ENCODE measurements at places on chromosomes 16 and 17.

DNA sequence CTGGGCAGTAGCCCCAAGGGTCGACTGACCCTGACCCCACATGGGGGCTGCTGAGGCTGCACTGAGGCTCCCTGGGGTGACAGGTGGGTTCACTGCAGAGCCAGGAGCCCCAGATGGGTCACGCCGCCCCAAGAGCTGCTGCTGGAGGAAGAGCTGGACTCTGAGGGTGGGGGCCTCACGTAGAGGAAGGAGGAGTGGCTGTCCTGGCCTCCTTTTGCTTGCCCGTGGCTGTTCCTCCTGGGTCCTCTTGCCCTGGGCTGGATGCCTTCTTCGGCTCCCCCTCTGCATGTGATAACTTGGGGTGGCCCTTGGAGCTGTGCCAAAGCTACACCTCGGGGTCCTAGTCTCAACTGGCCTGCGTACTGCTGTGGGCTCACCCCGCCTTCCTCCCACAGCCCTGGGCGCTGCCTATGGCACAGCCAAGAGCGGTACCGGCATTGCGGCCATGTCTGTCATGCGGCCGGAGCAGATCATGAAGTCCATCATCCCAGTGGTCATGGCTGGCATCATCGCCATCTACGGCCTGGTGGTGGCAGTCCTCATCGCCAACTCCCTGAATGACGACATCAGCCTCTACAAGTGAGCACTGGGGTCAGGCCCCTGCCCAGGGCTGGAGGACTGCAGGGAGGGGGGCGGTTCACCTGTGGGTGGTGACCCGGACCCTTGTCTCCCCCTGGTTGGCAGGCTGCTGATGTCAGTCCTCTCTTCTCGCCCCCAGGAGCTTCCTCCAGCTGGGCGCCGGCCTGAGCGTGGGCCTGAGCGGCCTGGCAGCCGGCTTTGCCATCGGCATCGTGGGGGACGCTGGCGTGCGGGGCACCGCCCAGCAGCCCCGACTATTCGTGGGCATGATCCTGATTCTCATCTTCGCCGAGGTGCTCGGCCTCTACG is 1.1 kb upstream of the AMDHD2 start:
- no peak for DNase-seq

GRCh38 chr16:87441886-87442580 is 49.9 kb downstream of the MAP1LC3B start:
- DNase-seq = no peak

DNA sequence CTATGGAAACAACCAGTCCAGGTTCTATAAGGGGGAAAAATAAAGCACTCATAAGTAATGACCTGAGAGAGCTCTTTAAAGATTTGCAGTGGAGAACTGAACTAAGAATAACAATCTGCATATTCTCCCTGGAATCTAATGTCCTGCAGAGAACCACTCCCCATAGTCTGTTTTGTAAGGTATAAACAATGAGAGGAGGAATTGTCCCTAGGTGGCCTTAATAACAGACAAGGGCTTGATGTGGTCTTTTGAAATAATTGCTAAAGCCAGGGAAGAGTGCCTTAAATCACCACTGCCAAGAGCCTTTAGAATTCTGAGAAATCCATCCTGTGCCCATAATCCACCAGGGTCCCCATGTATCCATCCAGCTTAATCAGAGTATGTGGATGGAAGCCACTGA is 106.3 kb downstream of the CDH11 start:
- no peak for DNase-seq

GRCh38 chr17:79320331-79320730 is 245.7 kb downstream of the ENGASE start:
- no peak for DNase-seq

GRCh38 chr16:66693149-66693548 is 3.4 kb downstream of the CMTM4 start:
- DNase-seq = no peak

GRCh38 chr16:86568677-86569623 is 2.3 kb downstream of the FOXC2 start:
- no peak for DNase-seq

- no peak for DNase-seq
Observed at GRCh38 chr16:1164382-1164781, 11.5 kb downstream of the CACNA1H start.

DNA sequence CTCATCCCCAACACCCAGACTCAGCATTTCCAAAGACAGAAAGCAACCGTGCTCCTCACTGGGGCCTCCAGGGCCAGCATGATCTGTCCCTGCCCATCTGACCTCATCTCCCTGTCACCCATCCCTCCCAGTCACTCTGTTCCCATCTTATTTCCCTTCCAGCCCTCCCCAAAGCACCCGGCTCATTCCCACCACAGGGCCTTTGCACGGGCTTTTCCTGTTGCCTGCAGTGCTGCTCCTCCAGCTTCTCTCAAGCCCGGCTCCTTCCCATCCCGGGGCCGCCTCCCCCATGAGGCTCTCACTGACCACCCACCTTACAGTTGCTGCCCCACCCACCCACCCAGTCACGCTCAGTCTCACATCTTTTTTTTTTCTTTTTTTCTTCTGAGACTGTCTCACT is 54.8 kb downstream of the RMI2 start:
- DNase-seq = no peak

DNA sequence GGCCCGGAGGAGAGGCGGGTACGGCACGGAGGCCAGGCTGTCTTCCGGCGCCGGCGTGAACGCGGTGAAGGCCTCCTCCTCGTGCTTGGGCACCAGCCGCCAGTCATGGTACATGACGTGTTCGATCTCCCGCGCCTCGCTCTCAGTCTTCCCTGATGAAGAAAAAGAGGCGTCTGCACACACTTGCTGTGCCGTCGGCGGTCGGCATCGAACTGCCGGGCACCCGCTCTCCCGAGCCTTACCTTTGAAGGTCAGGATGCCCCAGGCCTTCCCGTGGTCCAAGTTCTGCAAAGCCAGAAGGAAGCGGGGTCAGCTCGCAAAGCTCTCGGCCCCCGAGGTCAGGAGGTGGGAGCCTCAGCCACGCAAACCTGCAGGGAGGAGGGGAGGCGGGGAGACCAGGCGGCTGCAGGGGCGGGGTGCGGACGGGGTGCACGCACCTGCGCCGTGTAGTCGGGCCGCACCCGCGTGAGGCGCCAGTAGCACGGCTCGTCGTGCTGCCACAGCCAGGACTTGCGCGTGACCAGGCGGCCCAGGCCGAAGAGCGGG is at the start of gene EME2:
Gene EME2, plus strand, starts transcription at position 449 of the 546 bp plus-strand sequence. CDS start 418 bp downstream, outside the sequence.
- DNase-seq = peak; percentile 46

DNA sequence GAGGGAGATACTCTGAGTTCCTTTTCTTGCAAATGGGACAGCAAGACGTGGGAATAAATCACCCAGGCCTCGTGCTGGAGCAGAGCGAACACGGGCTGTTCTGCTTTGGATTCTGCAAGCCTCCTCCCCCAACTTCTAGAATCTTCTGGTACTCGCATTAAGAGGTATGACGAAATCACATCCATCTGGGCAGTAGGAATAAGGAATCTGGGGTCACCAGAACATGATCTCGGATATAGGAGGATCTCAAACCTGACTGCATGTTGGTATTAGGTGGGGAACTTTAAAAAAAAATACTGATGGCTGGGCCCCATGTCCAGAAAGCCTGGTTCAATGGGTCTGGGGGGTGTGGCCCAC is 49.8 kb upstream of the USP7 start:
- no peak for DNase-seq

DNA sequence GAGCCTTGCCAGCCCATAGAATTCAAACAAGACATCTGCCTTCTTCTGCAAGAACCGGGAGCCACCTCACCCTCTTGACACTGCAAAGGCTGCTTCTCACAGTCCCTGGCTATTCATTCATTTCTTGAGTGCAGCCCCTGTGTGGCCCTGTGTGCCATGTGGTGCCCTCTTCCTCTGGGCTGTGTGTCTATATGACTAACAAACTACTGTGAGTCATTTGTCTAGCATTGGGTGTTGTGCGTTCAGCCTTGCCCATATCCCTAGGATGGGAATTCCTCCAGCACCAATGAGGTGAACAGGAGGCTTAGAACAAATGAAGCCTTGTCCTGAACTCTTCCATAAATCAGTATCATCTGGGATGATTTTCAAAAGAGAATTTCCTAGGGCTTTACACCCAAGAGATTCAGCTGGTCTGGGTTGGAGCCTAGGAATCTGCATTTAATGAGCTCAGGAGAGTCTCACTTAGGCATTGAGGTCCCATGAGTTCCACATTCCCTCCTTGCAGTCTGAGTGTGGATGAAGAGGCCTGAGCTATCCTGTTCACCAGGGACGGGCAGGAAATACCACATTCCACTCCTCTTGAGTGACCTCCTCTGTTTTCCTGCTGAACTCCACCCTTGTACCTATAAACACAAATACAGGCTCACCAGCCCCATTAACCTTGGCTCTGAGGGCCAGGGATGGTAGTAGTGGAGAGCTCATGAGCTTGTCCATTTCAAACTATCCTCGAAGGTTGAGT is 308.7 kb upstream of the N4BP1 start:
- no peak for DNase-seq

GRCh38 chr17:73791631-73792030 is 147.4 kb upstream of the SDK2 start:
- no peak for DNase-seq

GRCh38 chr17:61289408-61290385 is 109.9 kb upstream of the TBX2 start:
- no peak for DNase-seq

DNA sequence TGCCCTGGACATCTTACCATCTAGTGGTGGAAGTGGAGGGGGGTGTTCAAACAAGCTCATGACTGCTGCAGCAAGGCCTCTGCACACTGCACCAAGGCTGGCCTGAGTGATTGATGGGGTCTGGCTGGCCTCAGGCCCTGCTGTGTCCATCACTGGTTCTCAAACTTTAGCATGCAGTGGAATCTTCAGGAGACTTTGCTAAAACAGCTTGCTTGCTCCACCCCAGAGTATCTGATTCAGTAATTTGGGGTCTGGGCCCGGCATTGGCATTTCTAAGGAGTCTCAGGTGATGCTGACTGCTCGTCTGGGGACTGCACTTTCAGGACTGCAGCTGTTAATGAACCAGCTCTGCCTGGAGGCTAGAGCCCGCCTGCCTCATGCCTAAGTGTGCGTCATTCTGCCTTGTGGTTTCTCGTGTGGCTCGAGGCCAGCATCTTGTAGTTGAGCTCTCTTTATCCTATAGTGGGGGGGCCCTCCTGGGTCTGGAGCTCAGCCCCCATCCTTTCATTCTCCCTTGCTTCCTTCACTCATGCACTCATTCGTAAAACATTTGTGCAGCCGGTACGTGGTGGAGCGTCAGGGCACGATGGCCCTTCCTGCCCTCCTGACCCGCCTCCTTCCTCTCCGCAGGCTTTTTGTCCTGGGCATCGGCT is 4.1 kb downstream of the MGAT5B start:
- DNase-seq = peak; percentile 35

GRCh38 chr16:19517424-19518089 is 4.3 kb downstream of the GDE1 start:
- DNase-seq = no peak

DNA sequence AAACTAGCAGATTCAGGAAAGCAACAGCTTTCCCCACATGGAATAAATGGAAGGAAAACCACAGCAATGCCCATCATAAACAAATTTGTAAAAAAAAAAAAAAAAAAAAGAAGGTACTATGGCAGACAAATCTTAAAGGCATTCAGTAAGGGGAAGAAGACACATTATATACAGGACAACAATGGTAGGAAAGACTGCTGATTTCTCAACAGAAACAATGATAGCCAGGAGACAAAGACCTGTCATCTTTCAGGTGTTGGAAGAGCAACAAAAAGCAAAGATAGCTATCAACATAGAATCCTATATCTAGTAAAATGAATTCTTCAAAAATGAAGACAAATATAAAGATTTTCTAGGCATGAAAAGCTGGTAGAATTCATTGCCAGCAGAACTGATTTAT is 65.9 kb downstream of the KCNJ2 start:
- no peak for DNase-seq

GRCh38 chr17:47884427-47884740 is 11.7 kb upstream of the SP2 start:
- no peak for DNase-seq

GRCh38 chr17:1649844-1650501 is at the start of gene RILP:
Gene RILP (minus strand): TSS chr17:1649866. CDS start chr17:1649804, 62 bp downstream.
- no peak for DNase-seq

GRCh38 chr16:24070851-24071250 is 185.3 kb upstream of the CACNG3 start:
- DNase-seq = no peak

GRCh38 chr17:3574231-3574630 is 16.6 kb upstream of the TRPV3 start:
- no peak for DNase-seq

DNA sequence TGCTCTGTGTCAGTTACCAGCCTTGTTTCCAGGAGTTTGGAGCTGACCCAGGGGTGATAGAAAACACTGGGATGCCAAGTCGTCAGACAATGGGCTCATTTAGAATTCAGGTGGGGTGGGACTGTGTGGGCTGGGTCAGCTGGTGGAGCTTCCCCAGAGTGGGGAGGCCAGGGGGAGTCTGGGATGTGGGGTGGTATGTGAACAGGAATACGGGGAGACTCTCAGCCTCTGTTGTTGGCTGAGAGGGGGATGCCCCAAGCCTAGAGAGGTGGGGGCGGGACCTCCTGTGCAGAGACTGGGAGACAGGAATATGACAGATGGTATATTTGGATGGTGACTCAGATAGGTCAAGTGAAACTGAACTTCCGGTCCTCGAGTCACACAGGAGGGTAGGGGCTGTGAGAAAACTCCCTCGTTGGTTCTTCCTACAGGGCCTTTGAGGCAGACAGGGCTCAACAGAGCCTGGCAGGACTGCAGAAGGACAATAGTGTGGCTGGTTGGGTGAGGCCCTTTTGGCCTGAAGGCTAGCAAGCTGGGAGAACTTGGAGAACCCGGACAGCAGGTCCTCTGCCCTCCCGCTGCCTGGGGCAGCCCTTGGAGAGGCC is 23.7 kb downstream of the CDH1 start:
- DNase-seq = peak; percentile 35

DNA sequence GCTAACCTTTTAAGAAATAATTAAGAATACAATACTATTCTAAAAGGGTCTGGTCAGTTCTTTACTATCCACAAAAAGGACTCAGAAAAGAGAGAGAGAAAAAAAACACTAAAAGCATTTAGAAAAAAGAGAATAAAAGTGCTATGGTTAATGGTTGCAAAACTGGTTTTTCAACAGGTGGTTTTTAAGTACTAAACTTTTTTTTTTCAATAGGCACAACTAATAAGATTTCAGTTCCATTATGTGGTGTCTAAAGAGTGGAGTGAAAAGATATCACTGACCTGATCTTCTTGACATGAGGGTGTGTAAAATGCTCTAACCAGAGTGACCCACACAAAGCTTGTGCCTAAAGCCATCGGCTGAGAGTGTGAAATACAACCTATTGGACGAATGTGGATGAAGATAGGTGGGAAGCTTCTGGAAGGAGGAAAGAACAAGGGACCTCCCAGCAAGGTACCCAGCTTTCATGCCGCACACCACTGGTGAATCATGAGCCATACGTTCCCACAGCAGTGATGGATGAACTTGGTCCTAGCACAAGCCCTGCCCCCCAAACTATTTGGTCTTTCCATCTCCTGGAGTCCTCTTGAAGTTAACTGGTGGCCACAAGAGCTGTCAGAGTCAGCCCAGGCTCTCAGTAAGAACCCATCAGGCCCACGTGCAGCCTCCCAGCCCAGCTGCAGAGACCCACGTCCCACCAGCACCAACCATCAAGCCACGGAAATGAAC is 103.0 kb downstream of the ZFHX3 start:
- DNase-seq = no peak
